Stimulated activated CD4-positive, alpha-beta T cell treated with anti-CD3 and anti-CD28 coated beads, TNF-alpha, amount 100 ng/mL, for 1 hour (primary cell): ENCODE measurements at places on chromosomes 1 and 21.

DNA sequence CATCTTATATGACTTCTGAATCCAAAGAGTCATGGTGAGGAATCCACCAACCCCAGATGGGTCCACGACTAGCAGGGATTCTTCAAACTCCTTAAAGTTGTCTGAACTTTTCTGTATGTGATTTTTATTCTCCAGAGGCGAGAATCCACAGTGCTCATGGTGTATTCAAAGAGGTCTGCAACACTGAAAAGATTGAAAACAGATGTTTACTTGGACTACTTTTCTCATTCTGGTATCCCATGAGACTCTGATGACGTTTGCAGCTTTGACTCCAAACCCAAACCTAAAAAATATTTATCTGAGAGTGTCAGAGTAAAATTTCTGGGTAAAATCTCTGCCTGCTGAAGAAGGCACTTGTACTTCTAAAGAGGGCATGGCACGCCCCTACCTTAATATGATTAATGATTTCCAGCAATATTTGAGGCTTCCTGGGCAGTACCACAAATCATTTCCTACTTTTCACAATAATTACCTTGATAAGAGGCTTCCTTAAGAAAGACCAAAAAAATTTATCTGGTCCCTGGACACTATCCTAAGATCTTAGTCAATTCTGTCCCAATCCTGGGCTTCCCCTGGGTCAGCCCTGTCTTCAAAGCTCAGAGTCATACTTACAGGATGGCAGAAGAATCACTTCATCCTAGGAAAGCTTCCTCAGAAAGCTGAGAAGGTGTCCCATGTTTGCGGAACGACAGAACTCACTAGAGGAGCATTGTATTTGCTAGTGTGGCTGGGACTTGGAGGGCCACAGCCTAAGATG is 76.5 kb upstream of the MAP10 start:
- no peak for DNase-seq

DNA sequence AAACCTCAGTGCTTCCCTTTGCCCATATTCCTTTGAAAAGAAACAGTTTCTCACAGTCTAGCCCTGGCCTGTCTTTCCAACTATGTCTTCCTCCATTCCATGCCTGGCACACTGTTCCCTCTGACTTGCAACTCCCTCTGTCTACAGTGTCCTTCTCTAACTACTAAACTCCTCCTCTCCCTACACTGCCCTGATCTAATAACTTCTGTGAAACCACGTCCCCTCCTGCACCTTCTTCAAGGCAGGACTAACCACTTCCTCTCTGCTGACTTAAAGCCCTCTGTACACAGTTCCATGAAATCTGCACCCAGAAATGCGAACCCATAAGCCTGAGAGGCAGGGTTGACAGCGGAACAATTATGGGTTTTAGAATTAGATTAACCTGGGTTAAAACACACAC is 62.2 kb upstream of the ATP1B1 start:
- DNase-seq: no peak

DNA sequence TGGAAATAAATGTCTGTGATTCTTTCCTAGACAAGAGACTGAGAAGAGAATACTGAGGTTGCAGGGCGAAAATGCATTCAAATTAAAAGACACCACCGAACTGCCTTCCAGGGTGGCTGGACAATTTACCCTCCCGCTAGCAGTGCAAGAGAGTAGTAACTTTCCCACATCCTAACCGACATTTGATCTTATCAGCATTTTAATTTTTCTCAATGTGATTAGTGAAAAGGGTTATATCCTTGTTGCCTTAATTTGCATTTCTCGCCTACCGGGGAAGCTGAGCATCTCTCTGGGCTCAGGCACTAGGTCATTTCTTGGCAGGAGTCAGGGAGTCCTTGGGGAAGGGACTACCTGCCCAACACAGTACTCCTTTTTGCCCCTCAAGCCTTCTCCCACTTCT is 2.8 kb downstream of the TNFRSF8 start:
- DNase-seq: no peak

DNA sequence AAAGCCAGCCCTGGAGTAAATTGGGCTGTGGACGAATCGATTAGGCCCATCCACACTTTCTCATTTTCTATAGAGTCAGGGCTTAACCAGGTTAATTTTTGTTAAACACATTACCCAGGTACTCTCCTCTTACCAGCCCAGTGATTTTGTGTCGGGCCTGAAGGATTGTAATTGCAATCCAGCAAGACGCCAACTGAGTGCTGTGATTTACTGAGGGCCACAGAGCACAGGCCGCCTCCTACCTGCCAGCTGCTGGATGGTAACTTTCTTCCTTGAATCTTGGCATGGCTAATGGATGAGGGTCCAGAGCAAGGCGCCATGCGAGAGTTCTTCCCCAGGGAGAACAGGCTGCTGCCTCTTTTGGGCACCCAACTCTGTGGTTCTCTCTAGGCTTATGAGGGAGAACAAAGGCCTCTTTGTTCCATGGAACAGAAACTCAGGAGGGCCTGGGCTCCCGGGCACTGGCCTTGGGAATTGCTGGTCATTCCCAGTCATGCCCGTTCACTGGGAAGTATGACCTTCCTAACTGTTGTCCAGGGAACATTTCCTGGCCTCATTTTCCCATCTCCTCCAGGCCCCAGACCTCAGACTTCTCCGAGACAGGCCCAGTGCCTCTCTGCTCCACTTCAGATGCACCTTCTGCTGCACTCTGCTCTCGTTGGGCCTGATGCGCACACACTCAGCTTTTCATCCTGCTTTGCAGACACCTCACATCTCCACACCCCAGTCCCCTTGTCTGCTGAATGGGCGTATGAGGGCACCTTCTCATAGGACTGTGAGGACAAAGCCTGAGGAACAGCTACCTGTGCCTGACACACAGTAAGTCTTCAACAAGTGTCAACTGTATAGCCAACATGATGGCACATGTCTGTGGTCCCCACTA is 57.3 kb downstream of the SYF2 start:
- DNase-seq: no peak

- DNase-seq: no peak
Measured at GRCh38 chr21:22154579-22155274, 1156.5 kb downstream of the NCAM2 start.

DNA sequence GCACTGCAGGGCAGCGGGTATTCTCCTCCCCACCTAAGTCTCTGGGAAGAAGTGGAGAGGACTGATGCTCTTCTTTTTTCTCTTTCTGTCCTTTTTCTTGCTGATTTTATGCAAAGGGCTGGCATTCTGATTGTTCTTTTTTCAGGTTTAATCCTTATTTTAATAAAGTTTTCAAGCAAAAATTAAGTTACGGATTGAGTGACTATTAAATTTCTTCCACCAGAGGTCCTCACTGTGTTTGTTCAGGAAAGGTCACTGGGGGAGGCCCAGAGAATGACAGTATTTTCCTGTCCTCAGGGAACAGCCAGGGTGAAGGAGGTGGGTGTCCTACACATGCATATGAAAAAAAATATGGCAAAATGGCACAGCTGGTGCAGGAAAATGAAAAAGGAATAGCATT is 4.4 kb upstream of the ELF3 start:
- no peak for DNase-seq

DNA sequence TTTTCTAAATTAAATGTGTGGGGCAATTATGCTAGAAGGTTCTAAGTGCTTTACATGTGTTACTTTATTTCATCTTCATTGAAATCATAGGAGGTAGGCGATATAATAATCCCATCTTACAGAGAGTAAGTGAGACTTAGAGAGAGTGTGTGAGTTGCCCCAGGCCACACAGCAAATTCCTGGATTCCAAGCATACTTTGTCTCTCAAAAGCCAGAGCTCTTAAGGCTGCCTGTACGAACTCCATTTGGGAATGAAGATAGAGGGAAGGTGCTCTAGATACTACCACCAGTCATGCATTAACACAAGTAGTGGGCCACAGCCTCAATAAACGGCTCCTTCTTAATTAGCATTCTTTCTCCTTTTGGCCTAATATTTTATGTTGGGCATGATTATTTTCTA is 170.1 kb downstream of the SIPA1L2 start:
- no peak for DNase-seq

GRCh38 chr1:66747501-66747900 is 4.8 kb upstream of the DYNLT5 start:
- no peak for DNase-seq

- DNase-seq: no peak
Measured at GRCh38 chr1:155909894-155910293, 1.3 kb downstream of the RIT1 start.
